Vagina (tissue), 2 donors: ENCODE measurements at places on chromosomes 13 and 19.

DNA sequence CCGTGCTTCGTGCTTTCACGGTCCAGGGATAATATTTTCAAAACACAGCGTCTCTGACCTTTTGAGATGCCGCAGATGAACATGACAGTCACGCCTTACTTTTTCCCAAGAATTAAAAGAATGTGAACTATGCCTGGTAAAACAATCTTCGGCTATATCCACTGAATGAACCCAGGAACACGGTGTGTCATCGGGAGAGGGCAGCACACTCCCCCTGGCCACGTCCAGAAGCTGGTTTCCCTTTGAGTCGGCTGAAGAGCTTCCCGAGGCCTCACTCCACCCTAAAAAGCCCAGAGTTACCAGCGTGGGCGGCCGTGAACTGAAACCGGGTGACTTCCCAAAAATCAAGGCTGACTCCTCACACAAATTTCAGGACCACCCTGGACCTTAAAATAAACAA, 22.9 kb upstream of the SHISA2 start:
- H3K4me3 ChIP-seq: no peak overlapping the region
- H3K27ac ChIP-seq: no peak overlapping the region
- no peaks in the 10 kb centered on the region for H3K4me1 ChIP-seq
- H3K36me3 ChIP-seq: no peaks in the 10 kb centered on the region
- no peak for DNase-seq
- H3K27me3 ChIP-seq: no peaks in the 10 kb centered on the region

GRCh38 chr19:30738047-30738446, 365.9 kb downstream of the ZNF536 start:
- no peak for DNase-seq
- no peaks in the 10 kb centered on the region for H3K4me1 ChIP-seq
- no peak overlapping the region for H3K27ac ChIP-seq
- no peaks in the 10 kb centered on the region for H3K27me3 ChIP-seq
- no peaks in the 10 kb centered on the region for H3K36me3 ChIP-seq

DNA sequence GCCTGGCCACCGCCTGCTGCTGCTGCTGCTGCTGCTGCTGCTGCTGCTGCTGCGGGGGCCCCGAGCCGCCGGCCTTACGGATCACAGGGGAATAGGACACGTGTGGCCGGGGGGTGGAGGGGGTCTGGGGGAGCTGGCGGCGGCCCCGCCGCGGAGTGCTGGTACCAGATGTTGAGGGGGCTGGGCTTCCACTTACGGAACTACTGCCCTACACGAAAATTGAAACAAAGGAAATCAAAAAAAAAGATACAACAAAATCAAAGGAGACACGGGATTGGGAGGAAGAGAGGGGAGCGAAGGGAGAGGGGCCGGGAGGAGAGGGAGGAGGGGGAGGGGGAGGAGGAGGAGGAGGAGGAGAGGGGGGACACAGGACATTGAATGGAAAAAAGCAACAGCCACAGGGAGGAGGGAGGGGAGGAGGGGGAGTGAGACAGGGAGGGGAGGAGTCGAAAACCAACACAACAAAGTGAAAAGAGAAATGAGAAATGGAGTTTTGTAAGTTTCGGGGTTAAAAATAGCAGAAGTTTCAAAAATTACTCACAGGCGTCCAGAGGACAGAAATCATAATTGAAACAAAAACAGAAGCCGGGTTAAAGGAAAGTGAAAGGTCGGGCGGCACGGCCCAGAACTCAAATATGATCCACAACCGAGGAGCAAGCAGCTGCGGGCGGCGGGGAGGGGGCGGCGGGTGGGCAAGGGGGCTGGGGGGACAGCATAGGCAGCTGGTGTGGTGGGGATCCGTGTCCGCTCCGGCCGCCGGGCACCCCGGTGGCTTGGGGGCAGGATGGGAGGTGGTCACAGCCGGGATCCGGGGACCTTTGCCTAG, 57.8 kb downstream of the IER2 start:
- H3K4me3 ChIP-seq: peak overlapping the region; percentile 60
- DNase-seq: no peak
- no peaks in the 10 kb centered on the region for H3K27me3 ChIP-seq
- no peaks in the 10 kb centered on the region for H3K36me3 ChIP-seq
- H3K27ac ChIP-seq: peak overlapping the region; percentile 80
- peaks cover 5% of the 10 kb centered on the region for H3K4me1 ChIP-seq

DNA sequence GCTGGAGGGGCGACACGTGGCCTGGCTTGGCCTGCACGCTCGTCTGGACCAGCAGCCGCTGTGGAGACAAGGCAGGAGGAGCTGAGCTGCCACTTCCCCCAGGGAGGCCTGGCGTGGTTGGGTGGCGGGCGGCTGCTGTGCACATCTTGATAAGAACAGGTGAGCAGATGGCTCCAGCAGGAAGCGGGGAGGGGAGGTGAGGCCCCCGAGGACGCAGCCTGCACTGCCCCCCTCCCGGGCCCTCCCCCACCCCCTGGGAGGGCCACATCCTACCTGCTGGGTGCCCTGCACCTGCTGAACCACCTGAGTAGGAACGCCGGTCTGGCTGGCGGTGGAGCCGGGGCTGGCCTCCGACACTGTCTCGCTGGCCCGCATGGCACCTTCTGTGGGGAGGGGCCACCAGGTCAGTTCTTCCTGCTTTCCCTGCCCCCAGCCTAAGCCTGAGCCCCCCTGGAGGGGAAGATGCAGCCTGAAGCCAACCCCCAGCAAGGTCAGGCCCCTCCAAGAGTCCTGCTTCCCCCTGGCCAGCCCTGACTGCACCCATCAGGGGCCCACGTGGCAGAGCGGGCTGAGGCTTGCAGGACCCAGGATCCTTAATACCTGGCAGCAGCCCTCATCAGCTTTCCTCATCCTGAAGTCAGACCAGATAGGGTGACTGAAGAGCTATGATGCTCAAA, 22.8 kb downstream of the RFX1 start:
- no peaks in the 10 kb centered on the region for H3K36me3 ChIP-seq
- H3K4me3 ChIP-seq: no peak overlapping the region
- H3K4me1 ChIP-seq: peaks cover 20% of the 10 kb centered on the region
- no peak overlapping the region for H3K27ac ChIP-seq

GRCh38 chr13:26486550-26486949, 70.9 kb upstream of the WASF3 start:
- DNase-seq: no peak
- H3K4me1 ChIP-seq: no peaks in the 10 kb centered on the region
- no peaks in the 10 kb centered on the region for H3K36me3 ChIP-seq
- H3K4me3 ChIP-seq: no peak overlapping the region

DNA sequence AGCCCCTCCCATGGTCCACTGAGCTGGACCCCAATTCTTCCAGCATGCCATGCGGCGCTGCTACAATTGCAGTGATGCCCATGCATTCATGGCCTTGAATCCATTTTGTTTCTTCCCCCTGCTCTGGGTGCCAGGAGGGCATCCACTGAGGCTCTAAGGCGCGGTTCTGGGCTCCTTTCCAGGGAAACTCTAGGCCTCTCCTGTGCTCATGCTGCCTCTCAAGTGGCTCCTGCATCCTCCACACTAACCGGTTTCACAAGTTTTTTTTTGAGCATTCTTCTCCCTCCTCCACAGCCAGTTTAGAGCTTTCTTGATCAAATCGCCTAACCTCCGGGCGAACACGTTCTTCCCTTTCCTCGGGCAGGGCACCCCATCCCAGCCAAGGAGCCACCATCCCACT, 69.1 kb upstream of the FLT1 start:
- no peak for DNase-seq
- no peak overlapping the region for H3K4me3 ChIP-seq
- H3K4me1 ChIP-seq: no peaks in the 10 kb centered on the region
- no peaks in the 10 kb centered on the region for H3K36me3 ChIP-seq
- no peaks in the 10 kb centered on the region for H3K27me3 ChIP-seq

DNA sequence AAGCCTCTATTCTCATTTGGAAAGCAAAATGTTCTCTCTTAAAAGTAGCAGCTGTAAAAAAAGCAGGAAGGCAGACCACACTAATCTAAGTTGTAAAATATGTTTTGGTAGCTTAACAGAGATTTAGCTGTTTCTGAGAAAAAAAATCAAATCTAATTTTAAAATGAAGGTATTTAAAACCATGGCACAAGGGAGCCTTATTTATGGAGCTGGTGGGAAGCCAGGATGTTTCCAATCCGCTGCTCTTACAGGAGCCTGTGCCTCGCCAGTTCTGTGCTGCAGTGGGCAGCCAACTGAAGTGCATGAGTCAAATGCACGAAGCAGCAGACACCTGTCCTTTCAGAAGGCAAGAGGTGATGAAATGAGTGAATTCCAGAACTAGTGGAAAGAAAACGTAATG, 28.2 kb downstream of the GPC6 start:
- H3K36me3 ChIP-seq: no peaks in the 10 kb centered on the region
- no peak overlapping the region for H3K27ac ChIP-seq
- no peaks in the 10 kb centered on the region for H3K4me1 ChIP-seq
- H3K27me3 ChIP-seq: no peaks in the 10 kb centered on the region
- no peak overlapping the region for H3K4me3 ChIP-seq

- H3K27ac ChIP-seq: no peak overlapping the region
- no peaks in the 10 kb centered on the region for H3K4me1 ChIP-seq
- peak; percentile 70 for DNase-seq
- H3K4me3 ChIP-seq: no peak overlapping the region
- no peaks in the 10 kb centered on the region for H3K36me3 ChIP-seq
These were observed 55.9 kb upstream of the UQCRFS1 start for GRCh38 chr19:29268721-29269393.

GRCh38 chr19:41787055-41787454, 9.3 kb upstream of the CEACAM3 start:
- no peak overlapping the region for H3K27ac ChIP-seq
- H3K4me3 ChIP-seq: no peak overlapping the region
- H3K27me3 ChIP-seq: no peaks in the 10 kb centered on the region
- H3K36me3 ChIP-seq: no peaks in the 10 kb centered on the region
- H3K4me1 ChIP-seq: no peaks in the 10 kb centered on the region

DNA sequence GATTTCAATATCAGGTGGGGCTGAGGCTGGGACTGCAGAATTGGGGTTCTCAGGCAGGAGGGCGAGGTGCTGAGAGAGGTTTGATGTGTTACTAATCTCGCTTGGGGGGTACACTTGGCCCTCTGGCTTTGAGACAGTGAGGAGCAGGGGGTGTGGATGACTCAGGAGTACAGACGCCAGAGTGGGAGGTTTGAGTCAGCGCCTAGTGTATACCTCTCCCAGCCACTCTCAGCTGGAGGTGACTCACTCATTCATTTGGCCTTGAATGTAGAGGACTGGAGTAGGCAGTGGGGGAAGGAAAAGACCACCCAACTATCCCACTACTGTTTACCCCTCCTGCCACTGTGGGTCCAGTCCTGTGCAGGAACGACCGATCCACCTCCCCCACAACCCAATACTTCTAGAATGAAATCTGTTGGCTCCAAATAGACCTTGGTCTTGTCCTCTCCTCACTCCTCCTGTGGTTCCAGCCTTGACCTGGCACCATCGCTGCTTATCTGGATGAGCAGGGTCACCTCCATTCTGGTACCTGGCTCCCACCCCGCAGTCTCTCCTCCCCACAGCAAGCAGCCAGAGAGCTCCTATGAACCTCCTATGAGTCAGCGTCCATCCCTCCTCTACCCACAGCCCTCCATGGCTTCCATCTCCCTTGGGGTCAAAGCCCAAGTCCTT, 20.1 kb upstream of the ZNRF4 start:
- no peaks in the 10 kb centered on the region for H3K4me1 ChIP-seq
- no peak overlapping the region for H3K4me3 ChIP-seq
- H3K36me3 ChIP-seq: no peaks in the 10 kb centered on the region
- H3K27me3 ChIP-seq: no peaks in the 10 kb centered on the region
- no peak overlapping the region for H3K27ac ChIP-seq

- H3K36me3 ChIP-seq: no peaks in the 10 kb centered on the region
- no peak overlapping the region for H3K4me3 ChIP-seq
- H3K27me3 ChIP-seq: no peaks in the 10 kb centered on the region
- DNase-seq: no peak
- H3K4me1 ChIP-seq: no peaks in the 10 kb centered on the region
- no peak overlapping the region for H3K27ac ChIP-seq
These were observed 271.5 kb downstream of the PCDH9 start for GRCh38 chr13:66958611-66959010.

GRCh38 chr19:6260912-6261650, 18.7 kb downstream of the MLLT1 start:
- peaks cover 34% of the 10 kb centered on the region for H3K4me1 ChIP-seq
- no peaks in the 10 kb centered on the region for H3K27me3 ChIP-seq
- no peak overlapping the region for H3K4me3 ChIP-seq
- no peak overlapping the region for H3K27ac ChIP-seq
- H3K36me3 ChIP-seq: peaks cover 20% of the 10 kb centered on the region

- peaks cover 25% of the 10 kb centered on the region for H3K4me1 ChIP-seq
- DNase-seq: no peak
- H3K36me3 ChIP-seq: no peaks in the 10 kb centered on the region
These were observed 200.2 kb downstream of the DCLK1 start for GRCh38 chr13:35930665-35931631.

GRCh38 chr19:18789422-18789869, 1.7 kb downstream of the COMP start:
- H3K4me1 ChIP-seq: peaks cover 51% of the 10 kb centered on the region
- H3K27me3 ChIP-seq: peaks cover 15% of the 10 kb centered on the region
- no peak for DNase-seq
- no peak overlapping the region for H3K27ac ChIP-seq

DNA sequence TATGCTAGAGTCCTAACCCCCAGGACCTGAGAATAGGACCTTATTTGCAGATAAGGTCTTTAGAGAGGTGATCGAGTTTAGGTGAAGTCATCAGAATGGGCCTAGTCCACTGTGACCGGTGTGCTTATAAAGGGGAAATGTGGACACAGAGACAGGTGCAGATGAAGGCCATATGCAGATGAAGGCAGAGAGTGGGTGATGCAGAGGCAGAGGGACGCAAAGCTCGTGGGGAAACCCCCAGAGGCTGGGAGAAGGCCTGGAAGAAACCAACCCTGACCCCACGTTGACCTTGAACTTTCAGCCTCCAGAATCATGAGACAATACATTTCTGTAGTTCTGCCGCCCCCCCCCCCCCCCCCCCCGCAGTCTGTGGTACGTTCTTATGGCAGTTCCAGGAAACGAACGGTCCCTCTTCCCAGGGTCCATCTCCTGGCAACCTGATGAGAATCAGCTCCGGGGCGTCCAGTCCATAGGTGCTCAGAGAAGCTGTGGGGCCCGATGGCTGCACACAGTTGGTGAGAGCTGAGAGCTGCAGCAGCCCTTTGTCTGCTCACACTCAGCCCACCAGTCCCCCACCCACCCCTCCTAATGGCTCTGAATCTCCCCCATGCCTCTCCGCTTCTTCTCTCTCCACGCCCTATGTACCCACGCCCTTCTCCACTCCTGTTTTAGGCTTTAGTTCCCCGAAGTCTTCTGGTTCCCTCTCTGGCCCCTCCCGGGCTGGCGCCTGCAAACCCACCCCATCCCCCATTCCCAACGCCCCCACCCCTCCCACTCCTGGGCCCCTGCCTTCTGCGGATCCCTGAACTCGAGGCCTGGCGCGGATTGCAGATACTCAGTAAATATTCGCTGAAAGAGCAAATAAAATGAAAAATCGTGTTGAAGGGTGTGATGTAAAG, 218.3 kb upstream of the MAB21L1 start:
- H3K36me3 ChIP-seq: no peaks in the 10 kb centered on the region
- no peak overlapping the region for H3K27ac ChIP-seq
- H3K4me3 ChIP-seq: no peak overlapping the region
- peaks cover 6% of the 10 kb centered on the region for H3K4me1 ChIP-seq

DNA sequence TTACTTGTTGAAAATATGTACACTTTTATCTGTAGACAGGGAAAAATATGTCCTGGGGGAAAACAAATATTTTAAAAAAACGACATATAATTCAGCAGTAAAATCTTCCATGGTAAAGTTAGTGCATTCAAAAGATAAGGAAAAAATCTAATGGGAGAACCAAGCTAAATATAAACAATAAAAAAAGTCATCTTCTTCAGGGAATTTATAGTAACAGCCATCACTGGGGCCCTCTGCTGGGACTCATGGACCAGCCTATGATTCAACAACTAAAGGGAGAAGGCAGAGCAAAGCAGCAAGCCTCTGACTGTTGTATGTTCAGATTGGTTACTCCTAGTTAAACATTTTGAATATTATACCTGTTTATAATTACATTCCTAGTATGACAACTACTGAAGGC, 93.0 kb downstream of the ITGBL1 start:
- H3K4me1 ChIP-seq: no peaks in the 10 kb centered on the region
- no peaks in the 10 kb centered on the region for H3K36me3 ChIP-seq
- H3K27ac ChIP-seq: no peak overlapping the region
- DNase-seq: no peak
- H3K4me3 ChIP-seq: no peak overlapping the region
